ENCODE measurements at places on chromosomes 16 and 17.

DNA sequence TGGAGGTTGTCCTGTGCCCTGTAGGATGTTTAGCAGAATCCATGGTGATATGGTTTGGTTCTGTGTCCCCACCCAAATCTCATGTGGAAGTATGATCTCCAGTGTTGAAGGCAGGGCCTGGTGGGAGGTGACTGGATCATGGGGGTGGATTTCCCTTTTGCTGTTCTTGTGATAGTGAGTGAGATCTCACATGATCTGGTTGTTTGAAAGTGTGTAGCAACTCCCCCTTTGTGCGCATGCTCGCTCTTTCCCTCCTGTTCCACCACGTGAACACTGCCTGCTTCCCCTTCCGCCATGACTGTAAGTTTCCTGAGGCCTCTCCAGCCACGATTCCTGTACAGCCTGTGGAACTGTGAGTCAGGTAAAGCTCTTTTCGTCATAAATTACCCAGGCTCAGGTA is 61.9 kb downstream of the ARHGAP17 start:
- no peak for DNase-seq

GRCh38 chr16:91484-91883 is 13.5 kb downstream of the MPG start:
- DNase-seq = no peak

GRCh38 chr17:48738424-48738802 is 9.9 kb upstream of the HOXB13 start:
- DNase-seq = no peak

DNA sequence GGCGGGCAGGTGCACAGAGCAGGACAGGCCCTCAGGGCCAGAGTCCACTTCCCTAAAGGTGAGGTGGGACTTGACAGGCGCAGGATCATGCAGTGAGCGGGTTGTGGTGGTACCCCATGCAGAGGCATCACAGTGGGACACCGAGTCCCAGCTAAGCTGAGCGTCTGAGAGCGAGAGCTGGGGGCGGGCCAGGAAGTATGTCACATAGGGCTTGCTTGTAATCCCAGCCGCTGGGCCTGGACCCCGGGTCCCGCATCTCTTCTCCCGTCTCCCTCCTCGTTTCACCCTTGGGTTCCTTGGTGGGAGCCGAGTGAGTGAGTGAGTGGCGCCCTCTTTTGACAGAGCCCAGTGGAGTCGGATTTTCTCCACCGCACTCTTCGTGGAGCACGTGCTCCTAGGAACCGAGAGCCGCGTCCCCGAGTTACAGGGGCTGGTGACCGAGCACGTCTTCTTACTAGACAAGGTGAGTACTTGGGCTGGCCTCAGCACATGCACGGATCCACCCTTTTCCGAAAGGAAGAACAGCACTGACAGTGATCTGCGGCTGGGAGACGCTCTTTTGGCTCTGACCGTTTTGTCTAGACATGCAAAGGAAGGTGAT is 50.8 kb upstream of the ENDOV start:
- no peak for DNase-seq

GRCh38 chr17:69913616-69914015 is 161.4 kb upstream of the KCNJ16 start:
- no peak for DNase-seq

GRCh38 chr17:19730843-19731242 is 14.5 kb upstream of the SLC47A2 start:
- no peak for DNase-seq

DNA sequence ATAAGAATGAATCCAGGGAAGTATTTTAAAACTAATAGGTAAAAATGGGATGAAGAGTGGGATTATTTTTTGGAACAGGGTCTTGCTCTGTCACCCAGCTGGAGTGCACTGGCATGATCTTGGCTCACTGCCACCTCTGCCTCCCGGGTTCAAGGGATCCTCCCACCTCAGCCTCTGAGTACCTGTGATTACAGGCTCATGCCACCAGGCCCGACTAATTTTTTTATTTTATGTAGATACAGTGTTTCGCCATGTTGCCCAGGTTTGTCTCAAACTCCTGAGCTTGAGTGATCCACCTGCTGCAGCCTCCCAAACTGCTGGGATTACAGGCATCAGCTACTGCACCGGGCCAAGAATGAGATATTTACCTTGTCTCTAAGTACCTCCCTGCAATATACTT is 22.1 kb downstream of the NSMCE1 start:
- peak; percentile 32 for DNase-seq

- no peak for DNase-seq
Observed at GRCh38 chr17:10089196-10089804, 109.1 kb downstream of the GAS7 start.

DNA sequence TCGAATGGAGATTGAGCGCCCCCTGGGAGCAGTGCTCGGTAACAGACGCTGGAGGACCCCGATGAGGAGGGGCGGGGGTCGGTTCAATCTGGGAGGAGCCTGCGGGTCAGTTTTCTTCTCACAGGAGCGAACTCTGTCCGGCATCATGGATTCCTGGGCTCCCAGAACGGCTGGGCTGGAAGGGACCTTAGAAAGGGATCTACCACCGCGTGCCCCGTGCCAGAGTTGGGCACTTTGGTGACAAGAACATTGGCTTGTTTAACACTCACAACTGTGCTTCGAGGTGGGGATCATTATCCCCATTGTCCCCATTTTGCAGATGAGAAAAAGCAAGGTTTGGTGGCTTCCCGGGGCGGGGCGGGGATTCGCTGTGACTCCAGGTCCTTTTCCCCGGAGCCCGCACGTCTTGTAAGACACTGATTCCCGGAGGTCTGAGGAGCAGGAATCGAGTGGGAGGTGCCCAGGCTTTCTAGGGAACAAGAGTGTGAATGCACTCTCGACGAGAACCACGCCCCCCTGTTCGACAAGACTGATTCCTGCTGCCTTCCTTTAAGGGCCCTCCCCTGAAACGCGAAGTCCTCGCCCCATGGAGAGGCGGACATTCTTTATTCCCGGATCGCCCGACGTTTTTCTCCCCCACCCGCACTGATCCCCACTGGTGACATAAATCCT is 1.5 kb upstream of the FBXL19 start:
- DNase-seq = peak; percentile 92

- DNase-seq = no peak
Observed at GRCh38 chr17:31293581-31293980, 3.5 kb downstream of the OMG start.

- no peak for DNase-seq
Observed at GRCh38 chr16:88993166-88993761, 16.3 kb upstream of the CBFA2T3 start.

GRCh38 chr16:27394516-27394915 is 7.5 kb upstream of the IL21R start:
- DNase-seq = no peak

DNA sequence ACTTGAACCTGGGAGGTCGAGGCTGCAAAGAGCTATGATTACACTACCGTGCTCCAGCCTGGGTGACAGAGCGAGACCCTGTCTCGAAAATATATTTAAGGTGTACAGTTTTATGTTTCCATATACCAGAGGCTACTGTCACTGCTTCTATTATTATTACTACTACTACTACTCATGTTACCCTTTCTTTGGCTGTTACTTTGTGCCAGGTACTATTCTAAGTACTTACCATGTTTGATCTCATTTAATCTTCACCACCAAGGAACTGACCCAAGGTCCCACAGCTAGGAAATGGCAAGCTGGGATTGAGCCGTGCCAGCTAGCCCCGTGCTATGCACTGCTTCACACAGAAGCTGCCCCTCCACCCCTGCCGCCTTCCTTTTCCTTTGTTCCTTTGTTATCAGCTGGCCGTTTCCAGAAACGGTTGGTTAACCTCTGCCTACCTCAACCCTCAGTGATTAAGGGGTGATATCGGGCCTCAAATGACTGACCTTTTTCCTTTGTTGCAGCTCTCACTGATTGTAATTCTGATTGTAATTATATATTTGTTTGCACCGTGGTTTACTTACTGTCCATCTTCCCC is 78.4 kb downstream of the ABCC1 start:
- no peak for DNase-seq

GRCh38 chr16:88298833-88299745 is 83.7 kb upstream of the ZNF469 start:
- DNase-seq = peak; percentile 34

GRCh38 chr17:63196772-63197335 is 230.8 kb downstream of the TANC2 start:
- no peak for DNase-seq

- DNase-seq = no peak
Observed at GRCh38 chr17:79080761-79081290, 6.2 kb downstream of the ENGASE start.

DNA sequence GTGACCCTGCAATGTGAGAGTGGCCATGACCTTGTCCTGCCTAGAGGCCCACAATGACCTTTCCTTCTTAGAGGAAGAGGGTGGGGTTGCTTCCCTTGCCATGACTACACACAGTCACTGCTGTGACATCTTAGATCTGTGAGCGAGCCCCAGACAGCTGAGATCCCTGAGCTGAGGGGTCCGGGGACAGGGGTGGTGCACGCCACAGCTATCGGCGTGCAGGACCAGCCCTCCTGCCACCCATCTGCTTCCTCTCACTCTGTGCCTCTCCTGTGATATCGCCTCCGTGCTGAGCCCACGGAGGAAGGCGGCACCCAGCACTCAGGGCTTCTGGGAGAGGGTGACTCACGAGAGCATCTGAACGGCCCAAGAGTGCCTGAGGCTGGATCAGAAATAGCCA is 35.2 kb downstream of the KIAA0513 start:
- no peak for DNase-seq

DNA sequence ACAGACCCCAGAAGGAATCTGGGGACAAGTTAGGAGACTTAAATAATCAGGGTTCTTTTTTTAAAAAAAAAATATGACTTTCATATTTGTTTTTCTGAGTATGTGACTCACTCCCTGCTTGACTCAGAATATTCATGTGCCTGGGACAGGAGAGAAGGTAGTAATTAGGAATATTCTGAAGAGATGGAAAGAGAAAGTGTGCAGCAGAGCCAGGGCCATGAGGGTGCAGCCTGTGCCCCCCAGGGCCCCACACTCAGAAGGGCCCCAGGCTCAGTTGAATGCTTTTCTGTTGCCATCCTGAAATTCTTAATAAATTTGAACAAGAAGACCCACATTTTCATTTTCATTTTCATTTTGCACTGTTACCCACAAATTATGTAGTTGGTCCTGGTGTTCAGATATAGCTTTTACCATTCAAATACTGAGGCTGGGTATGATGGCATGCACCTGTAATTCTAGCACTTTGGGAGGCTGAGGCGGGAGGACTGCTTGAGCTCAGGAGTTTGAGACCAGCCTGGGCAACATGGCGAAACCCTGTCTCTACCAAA is 11.5 kb upstream of the LONP2 start:
- DNase-seq = peak; percentile 25

- no peak for DNase-seq
Observed at GRCh38 chr16:72195609-72196008, 23.7 kb upstream of the PMFBP1 start.

GRCh38 chr17:40516581-40517285 is 15.3 kb upstream of the TNS4 start:
- DNase-seq = peak; percentile 70

- DNase-seq = no peak
Observed at GRCh38 chr16:50659806-50660205, 21.3 kb downstream of the SNX20 start.

- no peak for DNase-seq
Observed at GRCh38 chr16:59090541-59090940, 356.4 kb upstream of the GOT2 start.

DNA sequence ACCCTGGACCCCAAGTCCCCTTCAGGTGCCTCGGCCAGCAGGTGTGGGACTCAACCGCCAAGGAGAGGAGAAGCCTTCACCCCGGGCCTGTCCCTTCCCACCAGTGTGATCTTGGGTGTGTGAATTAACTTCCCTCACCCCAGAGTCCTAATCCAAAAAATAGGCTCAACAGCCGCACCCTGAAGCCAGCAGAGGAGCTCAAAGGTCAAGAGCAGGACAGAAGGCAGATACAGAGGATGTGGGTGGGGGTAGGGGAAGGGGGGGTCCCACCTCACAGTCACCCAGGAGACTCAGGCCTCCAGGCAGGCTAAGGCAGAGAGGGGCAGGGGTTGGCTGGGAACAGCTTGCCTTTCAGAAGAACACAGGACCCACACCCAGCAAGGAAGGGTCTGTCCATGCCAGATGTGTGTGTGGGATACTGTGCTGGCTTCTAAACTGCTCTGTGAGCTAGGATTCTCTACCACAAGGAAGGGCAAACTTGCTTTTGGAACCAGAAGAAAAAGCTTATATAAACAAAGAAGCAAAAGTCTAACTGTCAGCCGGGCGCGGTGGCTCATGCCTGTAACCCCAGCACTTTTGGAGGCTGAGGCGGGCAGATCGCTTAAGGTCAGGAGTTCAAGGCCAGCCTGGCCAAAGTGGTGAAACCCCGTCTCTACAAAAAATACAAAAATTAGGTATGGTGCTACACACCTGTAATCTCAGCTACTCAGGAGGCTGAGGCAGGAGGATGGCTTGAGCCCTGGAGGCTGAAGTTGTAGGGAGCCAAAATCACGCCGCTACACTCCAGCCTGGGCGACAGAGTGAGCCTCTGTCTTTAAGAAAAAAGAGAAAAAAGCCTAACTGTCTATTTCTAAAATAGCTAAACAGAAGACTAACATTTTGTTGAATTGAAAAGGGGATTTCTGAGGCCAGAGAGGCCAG is 4.6 kb downstream of the PIEZO1 start:
- DNase-seq = no peak

- no peak for DNase-seq
Observed at GRCh38 chr17:27417596-27418365, 38.5 kb upstream of the KSR1 start.

DNA sequence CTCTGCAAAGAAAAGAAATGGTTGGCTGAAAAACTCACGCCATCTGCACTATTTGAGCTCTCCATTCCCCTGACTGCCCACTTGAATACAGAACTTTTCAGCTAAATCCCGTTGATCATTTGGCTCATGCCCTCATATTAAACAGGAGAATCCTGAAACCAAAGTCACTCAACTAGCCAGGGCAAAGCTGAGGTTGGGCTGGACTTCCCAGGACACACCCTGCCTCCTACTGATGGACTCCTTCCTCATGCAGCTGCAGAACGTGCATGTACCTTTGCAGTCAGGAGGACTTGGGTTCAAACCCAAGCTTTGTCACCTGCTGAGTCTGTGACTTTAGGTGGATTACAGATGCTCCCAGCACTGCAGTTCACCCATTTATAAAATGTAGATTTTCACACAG is 7.7 kb downstream of the ASIC2 start:
- DNase-seq = no peak

DNA sequence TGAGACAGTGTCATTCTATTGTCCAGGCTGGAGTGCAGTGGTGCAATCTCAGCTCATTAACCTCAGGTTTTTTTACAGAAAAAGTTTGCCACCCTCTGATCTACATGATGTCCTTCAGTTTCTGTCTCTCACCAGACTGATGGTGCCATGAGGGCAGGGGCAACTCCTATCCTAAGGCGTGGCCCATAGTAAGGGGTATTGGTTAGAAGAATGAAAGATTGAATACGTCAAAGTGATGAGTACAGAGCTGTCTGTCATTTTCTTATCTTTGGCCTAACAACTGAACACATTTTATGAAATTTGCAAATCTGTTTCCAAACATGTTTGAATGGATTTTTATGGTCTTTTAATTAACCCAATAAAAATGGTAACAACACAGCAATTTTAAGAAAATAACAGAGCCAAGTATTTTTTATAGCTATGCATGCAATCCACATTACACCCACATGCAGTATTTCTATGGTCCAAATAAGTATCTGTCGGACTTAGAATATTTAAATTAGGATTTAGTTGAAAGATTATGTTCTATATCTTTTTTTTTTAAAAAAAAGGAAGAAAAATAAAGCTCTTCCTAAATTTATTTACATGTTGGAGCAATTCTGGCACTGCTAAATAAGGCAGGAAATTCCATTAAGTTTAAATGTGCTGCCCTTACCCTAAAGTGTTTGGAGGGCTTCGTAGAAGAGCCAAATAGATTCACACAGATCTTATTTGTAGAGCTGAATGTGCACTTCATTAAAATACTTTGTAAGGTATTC is 192.8 kb downstream of the WWOX start:
- DNase-seq = no peak
